Left ventricle myocardium inferior (tissue), 1 donor: ENCODE measurements at places on chromosomes 13 and 19. TPM values are rescaled to one million over a fixed set of nuclear protein-coding genes. Genes with fewer than 3 reads are reported as not detected.

The KCTD15 gene
- 9.9 TPM for total RNA-seq

- H3K27ac ChIP-seq = no peak overlapping the region
- no peak overlapping the region for H3K4me3 ChIP-seq
- no peaks in the 10 kb centered on the region for H3K27me3 ChIP-seq
- no peaks in the 10 kb centered on the region for H3K36me3 ChIP-seq
- DNase-seq = no peak
Measured at GRCh38 chr19:20503476-20503875, 62.1 kb downstream of the ZNF737 start.

GRCh38 chr13:85405316-85405897 lies 393.8 kb downstream of the SLITRK6 start:
- no peak overlapping the region for H3K4me3 ChIP-seq
- H3K36me3 ChIP-seq = no peaks in the 10 kb centered on the region
- no peak overlapping the region for H3K27ac ChIP-seq
- no peaks in the 10 kb centered on the region for H3K4me1 ChIP-seq

The CFD gene
- total RNA-seq = 200 TPM

DNA sequence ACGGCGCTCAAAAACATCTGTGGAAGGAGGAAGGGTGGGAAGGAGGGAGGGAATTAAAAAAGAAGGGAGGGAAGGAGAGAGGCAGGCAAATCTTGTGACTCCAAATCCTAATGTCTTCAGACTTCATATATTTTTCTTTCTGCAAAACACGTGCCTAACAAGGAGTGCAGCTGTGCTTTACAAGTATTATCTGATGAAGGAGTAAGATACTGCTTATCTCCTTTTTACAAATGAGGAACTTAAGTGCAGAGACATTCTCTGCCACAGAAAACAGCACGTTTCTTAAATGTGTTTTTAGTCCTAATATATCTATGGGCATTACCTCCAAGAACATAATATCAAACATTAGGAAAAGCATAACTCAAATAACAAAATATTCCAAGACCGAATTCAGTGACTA lies 6.5 kb downstream of the FLT3 start:
- DNase-seq = no peak
- no peak overlapping the region for H3K4me3 ChIP-seq
- H3K27me3 ChIP-seq = peaks cover 70% of the 10 kb centered on the region
- H3K36me3 ChIP-seq = no peaks in the 10 kb centered on the region
- no peaks in the 10 kb centered on the region for H3K4me1 ChIP-seq

GRCh38 chr13:46307554-46307953 lies 79.5 kb downstream of the RUBCNL start:
- H3K27me3 ChIP-seq = no peaks in the 10 kb centered on the region
- no peak overlapping the region for H3K27ac ChIP-seq
- H3K4me3 ChIP-seq = no peak overlapping the region
- no peak for DNase-seq
- H3K4me1 ChIP-seq = no peaks in the 10 kb centered on the region
- H3K36me3 ChIP-seq = no peaks in the 10 kb centered on the region

DNA sequence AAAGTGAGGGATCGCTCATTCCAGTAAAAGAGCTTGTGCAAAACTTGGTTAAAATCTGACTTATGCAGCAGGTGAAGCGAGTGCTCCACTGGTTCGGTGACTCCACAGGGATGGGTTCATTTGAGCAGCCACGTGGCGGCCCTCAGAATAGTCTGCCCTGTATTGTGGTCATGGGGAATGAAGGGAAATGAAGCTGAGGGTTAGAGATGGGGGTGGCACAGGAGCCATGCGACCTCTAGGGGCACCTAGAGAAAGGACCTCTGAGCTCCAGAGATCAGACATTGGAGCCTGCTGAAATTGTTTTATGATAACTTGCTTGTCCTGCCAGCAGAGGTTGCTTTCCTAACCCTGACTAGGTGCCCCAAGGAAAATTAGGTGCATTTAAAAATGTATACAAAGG lies 26.6 kb downstream of the CBY2 start:
- no peak overlapping the region for H3K4me3 ChIP-seq
- H3K4me1 ChIP-seq = no peaks in the 10 kb centered on the region
- peaks cover 16% of the 10 kb centered on the region for H3K27me3 ChIP-seq
- no peak overlapping the region for H3K27ac ChIP-seq
- no peaks in the 10 kb centered on the region for H3K36me3 ChIP-seq
- DNase-seq = no peak

The ZNF546 gene
- 7.8 TPM for total RNA-seq

The C19orf67 gene
- total RNA-seq = not detected

The MEDAG gene
- total RNA-seq = 5.9 TPM
